Activated CD8-positive, alpha-beta memory T cell treated with anti-CD3 and anti-CD28 coated beads for 48 hours (primary cell): ENCODE measurements at places on chromosomes 4 and X.

- no peak for DNase-seq
Measured at GRCh38 chr4:95869961-95870500, 30.1 kb downstream of the PDHA2 start.

DNA sequence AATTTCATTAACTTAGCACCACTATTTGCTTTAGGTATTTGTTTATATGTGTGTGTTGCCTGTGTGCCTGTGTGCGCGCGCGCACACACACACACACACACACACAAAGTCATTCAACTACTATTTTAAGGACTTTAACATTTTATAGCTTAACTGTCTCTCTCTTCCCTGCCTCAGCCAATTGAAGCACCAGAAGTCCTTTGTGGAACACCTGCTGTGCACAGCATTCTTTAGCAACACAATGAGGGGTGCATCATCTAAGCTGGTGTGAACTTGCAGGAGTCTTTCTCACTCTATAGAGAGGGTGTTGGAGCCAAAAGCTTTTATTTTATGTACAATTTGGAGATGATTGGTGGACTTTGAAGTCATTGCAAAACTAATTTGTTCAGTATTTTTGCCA is 31.3 kb downstream of the SLIT2 start:
- DNase-seq, result no peak

DNA sequence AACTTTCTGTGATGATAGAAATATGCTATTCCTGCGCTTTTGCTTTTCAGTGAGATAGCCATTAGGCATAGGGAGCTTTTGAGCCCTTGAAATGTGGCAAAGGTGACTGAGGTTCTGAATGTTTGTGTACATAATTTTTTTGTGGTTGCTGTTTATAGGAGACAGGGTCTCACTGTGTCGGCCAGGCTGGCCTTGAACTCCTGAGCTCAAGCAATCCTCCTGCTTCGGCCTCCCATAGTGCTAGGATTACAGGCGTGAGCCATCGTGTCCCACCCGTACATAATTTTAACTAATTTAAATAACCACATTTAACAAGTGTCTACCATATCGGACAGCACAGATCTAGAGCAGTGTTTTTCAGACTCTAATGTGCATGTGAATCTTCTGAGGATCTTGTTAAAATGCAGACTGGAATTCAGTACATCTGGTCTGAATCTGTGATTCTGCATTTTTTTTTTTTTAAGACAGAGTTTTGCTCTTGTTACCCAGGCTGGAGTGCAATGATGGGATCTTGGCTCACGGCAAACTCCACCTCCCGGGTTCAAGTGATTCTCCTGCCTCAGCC is 45.3 kb downstream of the CASP6 start:
- no peak for DNase-seq

- no peak for DNase-seq
Measured at GRCh38 chr4:26788341-26788733, 72.3 kb upstream of the STIM2 start.

- DNase-seq, result no peak
Measured at GRCh38 chrX:154358011-154358410, 16.4 kb downstream of the FLNA start.

DNA sequence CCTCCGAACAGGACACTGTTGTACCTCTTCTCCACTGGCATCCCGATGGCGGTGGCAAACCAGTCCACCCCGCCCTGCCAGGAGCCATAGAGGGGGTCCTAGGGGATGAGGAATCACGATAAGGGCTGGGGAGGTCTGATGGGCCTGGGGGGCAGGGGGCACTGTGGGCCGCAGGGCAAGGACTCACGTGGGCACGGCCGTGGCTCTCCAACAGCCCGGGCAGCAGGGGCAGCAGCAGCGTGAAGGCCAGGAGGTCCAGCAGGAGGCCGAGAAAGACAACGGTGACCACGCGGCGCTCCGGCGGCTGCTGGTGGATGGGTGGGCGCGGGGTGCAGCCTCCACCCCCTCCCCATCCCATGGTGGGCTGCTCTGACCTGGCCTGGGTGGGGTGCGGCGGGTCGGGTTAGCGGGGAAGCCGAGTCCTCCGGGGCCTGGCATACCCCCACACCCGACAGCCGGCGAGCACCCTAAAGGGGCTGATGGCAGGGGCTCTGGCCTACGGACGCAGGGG is 29.6 kb downstream of the NOP14 start:
- DNase-seq, result no peak

DNA sequence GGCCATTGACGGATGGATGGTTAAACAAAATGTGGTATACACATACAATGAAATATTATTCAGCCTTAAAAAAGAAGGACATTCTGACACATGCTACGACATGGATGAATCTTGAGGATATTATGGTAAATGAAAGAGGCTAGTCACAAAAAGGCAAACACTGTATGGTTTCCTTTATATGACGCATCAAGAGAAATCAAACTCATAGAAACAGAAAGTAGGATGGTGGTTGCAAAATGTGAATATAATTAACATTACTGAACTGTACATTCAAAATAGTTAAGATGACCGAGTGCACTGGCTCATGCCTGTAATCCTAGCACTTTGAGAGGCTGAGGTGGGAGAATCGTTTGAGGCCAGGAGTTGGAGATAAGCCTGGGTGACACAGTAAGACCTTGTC is 9.5 kb upstream of the CASK start:
- no peak for DNase-seq

- no peak for DNase-seq
Measured at GRCh38 chr4:4226606-4227438, at the start of gene OTOP1. Gene OTOP1, minus strand, starts transcription at chr4:4226929. Its CDS starts 65 bp downstream, at chr4:4226864.

DNA sequence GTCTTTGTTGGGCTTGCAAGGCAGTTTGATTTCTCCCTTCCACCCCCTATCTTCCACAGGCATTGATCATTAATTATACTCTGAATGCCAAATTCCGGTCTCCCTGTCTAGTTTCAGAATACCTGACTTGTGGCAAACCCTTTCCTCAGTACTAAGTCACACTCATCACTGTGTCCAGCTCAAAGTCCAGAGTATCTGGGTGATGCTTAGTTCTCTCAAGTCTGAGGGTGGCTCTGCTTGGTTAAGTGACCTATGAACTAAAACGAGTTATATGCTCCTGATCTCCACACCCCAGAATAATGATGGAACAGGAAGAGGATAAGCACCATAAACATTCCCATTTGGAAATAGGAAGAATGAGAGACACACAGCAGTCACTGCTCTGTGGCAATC is 6.5 kb downstream of the SMIM9 start:
- no peak for DNase-seq

- no peak for DNase-seq
Measured at GRCh38 chr4:37742149-37742548, 56.0 kb upstream of the RELL1 start.

DNA sequence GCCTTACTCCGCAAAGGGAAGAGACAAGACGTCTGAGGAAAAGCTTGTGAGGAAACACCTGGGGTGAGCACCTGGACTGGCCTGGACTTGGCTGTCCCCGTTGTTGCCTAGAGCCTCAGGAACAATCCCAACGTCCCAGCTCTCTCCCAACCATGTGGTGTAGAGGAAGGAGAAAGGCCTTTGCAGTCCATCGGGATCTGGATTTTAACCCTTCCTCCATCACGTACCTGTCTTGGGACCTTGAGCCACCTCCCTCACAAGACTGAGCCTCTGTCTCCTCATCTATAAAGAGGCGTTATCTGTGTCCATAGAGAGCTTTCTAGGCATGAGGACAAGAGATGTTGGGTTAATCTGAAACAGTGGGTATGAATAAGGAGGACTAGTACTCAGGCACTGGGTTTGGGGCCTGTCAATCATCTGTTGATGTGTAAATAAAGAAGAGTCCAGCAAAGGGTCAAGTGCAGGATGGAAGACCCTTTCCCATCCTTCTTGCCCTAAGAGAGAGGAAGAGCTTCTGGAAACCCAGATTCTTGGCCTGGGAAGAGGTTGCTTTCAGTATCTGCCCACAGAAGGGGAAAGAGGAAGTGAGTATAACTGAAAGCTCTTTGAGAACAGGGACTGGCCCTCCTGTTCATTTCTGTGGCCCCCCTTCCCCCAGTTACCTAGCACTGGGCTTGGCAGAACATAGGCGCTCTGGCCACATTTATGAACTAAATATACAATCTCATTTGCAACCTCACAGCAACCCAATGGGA is 137.1 kb downstream of the PJA1 start:
- no peak for DNase-seq

DNA sequence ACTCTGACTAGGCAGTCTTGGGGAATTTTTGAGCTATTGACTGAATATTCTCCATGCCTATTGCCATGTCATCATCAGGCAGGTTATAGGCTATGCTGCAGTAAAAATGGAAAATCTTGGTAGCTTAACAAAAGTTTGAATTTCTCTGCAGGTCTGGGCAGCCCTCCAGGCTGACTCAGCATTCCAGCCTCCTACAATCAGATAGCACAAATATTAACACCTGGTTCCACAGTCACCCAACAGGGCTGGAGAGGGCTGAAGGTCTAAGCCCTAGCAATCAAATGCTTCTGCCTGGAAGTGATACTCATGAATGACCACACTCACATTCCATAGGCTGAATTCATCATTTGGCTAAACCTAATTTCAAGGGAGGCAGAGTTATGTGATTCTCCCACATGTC is 9.6 kb upstream of the PPP3CA start:
- DNase-seq, result no peak

GRCh38 chrX:39324233-39324930 is 523.1 kb downstream of the MID1IP1 start:
- DNase-seq, result no peak

GRCh38 chr4:86400216-86400615 is 40.4 kb upstream of the MAPK10 start:
- no peak for DNase-seq

- no peak for DNase-seq
Measured at GRCh38 chr4:40333921-40334352, 1.2 kb upstream of the CHRNA9 start.

DNA sequence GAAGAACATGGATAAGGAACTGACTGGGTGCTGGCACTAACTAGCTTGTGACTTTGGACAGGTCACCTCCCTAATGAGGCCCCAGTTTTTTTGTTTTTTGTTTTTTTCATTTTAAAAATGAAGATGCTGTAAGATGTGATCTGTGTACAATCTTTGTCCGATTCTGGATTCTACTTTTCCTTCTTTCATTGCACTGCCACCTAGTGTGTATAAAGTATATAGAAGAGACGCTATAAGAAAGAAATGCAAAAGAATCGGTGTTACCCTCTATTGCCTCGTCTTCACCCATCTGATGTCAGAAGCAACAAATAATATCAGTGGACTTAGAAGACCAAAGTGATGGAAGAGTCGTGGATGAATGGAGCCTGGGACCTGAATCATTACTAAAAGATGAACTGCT is 58.6 kb upstream of the P2RY10 start:
- DNase-seq, result no peak

DNA sequence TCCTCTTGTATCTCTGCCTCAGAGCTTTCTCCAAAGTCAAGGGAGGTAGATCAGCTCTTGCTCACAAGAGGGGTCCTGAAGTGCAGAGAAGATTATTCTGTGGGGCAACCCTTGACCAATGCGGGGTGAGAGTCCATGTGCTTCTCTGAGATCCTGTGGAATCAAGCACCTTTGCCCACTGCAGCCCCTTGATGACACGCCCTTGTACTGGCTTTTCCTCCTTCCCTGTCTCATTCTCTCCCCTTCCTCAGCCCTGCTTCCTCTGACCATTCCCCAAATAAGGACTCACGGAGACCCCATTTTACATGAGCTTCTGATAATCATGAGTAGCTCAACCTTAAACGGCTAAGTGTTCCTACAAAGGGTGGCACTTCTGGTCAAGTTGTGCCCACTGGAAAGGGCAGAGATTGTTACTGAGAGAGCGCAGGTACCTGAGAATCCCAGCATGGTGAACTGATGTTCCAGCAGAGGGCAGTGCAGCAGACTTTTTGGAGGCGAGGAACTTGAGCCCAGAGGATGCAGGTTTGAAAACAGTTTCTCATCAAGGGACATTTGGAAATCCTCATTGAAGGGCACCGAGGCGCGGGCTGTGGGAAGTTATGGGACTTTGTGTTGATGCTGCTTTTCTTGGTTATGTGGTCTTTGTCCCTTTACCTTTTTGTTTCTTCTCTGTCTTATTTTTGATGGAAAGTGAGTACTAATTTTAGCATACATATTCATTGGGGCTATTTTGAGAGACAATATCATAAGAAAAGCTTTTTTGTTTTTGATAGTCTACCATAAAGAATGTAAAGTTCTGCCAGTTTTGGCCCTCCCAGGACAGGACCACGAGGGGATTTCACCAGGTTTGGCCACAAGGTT is 201.3 kb downstream of the RBM46 start:
- DNase-seq, result no peak

GRCh38 chr4:79578606-79579005 is 170.6 kb upstream of the GK2 start:
- no peak for DNase-seq

- DNase-seq, result no peak
Measured at GRCh38 chr4:19832411-19832810, 419.3 kb upstream of the SLIT2 start.

DNA sequence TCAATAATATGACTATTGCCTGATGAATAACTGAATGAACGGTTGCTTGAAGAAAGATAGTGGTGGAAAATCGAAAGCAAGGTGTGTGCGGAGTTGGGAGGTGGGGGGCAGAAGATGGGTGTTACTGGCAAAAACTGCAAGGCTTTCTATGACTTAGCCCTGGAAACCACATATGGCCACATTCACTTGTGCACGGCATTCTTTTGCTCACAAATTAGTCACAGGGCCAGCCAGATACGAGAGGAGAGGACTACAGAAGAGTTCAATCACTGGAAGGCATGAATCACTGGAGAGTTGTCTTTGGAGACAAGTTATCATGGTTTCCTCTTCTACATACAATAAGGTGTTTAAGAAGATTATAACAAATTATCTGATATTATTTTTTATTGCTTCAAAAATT is 626.5 kb upstream of the CPEB2 start:
- no peak for DNase-seq

- no peak for DNase-seq
Measured at GRCh38 chr4:89434364-89434988, 126.9 kb upstream of the GPRIN3 start.

GRCh38 chr4:41496977-41497376 is 41.0 kb upstream of the LIMCH1 start:
- DNase-seq, result no peak

GRCh38 chr4:40357738-40358137 is 22.6 kb downstream of the CHRNA9 start:
- no peak for DNase-seq

DNA sequence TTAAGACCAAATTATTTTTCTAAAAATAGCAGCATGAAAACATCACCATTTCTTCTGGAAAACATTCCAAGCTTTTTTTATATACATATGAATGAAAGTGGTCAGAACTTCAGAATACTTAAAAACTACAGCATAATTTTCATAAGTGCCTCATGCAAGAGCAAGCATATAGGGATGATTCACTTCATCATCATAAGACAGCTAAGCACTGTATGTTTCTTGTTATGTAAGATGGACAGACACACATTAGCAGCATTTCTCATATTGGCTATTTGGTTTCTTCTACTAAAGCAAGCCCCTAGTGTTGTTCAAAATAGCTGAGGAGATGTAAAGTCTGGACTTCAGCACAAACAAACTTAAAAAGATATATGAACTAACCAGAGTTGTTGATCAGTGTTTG is 213.1 kb upstream of the NOCT start:
- DNase-seq, result no peak

- DNase-seq, result no peak
Measured at GRCh38 chr4:140090215-140090731, 63.7 kb downstream of the MAML3 start.

GRCh38 chr4:127251423-127251822 is 381.3 kb upstream of the INTU start:
- no peak for DNase-seq
